Substantia nigra (tissue), 51 donors: ENCODE measurements at places on chromosomes 12 and 14.

- DNase-seq, result no peak
Observed at GRCh38 chr12:91417650-91418049, 235.0 kb upstream of the DCN start.

GRCh38 chr12:69055280-69055679 lies 122.3 kb upstream of the CPM start:
- DNase-seq, result no peak

GRCh38 chr12:68180792-68181744 lies 21.5 kb upstream of the IFNG start:
- DNase-seq, result no peak

GRCh38 chr14:96514694-96515093 lies 12.5 kb downstream of the PAPOLA start:
- DNase-seq, result no peak

- no peak for DNase-seq
Observed at GRCh38 chr12:97513950-97514349, 51.3 kb downstream of the RMST start.

DNA sequence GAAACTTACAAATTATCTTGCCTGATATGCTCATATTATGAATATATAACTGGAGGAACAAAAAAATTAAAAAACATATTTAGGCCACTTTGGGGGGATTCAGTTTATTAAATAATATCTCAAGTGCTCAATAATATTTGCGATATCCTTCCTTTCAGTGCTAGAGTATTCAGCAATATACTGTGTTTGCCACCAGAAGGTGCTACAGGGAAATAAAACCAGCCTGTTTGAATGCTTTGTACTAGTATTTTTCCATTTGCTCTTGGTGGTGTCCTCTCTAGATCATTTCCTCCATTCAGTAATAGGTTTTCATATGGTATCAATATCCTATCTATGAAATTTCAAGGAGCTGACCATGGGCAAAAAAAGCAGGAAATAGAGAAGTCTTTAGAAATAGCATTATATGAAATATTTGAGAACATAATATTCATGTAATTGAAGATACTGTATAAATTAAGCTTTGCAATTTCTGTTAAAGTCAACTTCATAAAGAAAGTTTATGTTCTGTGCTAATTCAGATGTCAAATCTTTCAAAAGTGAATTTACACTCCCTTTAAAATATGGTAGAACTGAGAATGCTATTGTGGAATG lies 106.2 kb upstream of the NAV3 start:
- DNase-seq, result peak; percentile 0

- DNase-seq, result no peak
Observed at GRCh38 chr12:8996682-8997405, 7.5 kb downstream of the KLRG1 start.

DNA sequence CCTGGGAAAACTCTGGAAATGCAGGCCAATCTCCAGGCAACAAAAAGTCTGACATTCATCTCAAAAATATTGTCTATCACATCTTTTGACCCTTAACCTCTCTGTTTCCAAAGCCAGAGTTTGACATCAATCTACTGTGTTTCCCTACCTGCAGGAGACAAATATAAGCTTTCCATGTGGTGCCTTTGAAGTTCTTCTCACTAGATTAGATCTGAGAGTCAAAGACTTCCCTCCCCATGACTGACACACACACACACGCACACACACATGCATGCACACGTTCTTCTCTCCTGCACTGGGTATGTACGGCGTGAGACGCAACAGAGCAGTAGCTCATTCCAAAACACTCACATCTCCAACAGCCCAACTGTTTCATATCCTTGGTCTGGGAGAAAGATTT lies 8.1 kb upstream of the ITPR2 start:
- no peak for DNase-seq

- no peak for DNase-seq
Observed at GRCh38 chr12:12094481-12094880, 23.7 kb downstream of the BCL2L14 start.

DNA sequence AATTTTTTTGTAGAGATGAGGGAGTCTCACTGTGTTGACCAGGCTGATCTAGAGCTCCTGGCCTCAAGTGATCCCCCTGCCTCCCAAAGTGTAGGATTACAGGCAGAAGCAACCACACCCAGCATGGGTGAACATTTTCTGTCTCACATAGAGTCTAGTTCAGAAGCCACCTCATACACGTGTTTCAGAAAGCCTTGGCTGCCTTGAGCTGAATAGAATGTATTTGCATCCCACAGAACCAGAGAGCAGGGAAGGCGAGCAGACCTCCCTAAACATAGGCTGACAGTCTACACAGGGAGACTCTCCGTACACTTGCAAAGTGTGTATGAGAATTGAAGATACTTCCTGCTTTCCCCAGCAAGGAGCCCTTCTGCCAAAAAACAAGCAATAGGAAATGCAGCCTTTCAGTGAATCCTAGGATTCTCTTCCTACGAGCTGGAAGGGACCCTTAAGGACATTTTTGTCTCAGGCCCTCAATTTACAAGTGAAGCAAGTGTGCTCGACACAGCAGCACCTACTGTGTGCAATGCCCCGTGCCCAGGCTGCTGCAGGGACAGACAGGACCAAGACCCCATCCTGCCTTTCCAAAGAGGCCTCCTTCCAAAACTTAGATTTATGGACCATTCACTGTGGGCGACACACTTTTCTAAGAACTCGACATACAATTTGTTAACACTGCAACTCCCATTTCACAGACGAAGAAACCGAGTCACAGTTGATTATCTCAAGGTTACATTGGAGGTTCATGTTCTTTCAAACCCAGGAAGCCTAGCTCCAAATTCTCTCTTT lies 11.2 kb downstream of the NUAK1 start:
- no peak for DNase-seq

- no peak for DNase-seq
Observed at GRCh38 chr14:90641615-90642243, 174.5 kb downstream of the TTC7B start.

DNA sequence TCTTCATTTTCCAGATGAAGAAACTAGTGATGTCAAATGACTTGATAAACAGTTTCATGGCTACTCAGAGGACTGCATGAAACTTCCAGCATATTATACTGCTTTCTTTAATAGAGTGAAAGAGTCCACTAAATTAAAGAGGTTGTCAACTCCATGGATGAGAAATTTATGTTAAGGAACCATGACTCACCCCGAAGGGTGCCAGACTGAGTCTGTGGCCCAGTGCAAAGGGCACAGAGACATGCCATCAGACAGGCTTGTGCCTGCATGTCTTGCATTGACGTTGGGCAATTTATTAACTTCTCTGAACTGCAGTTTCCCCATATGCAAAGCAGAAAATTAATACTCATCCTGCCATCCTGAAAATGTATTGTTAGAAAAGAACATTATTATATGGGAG lies 382.4 kb downstream of the APAF1 start:
- DNase-seq, result no peak

DNA sequence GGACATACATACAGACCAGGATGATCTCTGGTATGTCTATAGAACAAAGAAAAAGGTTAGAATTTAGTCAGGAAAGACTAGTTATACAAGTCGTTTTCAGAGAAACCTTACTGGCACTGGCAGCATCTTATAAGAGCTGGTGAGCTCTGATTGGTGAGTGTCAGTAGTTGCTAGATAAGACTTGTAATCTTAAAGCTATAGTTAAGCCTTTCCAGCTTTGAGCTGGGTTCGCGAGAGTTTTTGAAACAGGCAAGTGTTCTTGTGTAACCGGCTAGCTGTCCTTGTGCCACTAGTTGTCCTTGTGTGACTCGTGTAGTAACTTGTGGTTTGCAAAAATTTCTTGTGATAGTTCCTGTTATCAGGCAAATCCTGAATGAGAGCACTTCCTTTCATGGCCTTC lies 740.9 kb downstream of the GALC start:
- no peak for DNase-seq

- DNase-seq, result no peak
Observed at GRCh38 chr12:130385193-130385592, 47.5 kb downstream of the PIWIL1 start.

DNA sequence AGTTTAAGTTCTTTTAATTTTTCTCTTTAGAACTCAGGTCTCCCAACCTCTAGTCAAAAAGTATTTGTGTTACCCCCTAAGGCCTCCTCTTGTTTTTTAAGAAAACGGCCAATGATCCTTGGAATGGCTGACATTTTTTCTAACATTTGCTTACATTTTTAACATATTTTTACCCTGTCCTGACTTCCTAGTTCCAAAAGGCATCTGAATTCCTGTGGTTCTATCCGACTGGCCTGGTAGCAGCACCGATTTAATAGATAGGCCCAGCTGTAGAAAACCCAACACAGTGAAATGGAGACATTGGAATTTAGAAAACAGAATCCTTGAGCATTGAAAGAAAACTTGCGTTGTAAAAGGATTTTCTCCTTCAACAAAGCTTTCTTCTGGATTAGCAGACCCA lies 134.7 kb upstream of the GSC start:
- DNase-seq, result no peak

DNA sequence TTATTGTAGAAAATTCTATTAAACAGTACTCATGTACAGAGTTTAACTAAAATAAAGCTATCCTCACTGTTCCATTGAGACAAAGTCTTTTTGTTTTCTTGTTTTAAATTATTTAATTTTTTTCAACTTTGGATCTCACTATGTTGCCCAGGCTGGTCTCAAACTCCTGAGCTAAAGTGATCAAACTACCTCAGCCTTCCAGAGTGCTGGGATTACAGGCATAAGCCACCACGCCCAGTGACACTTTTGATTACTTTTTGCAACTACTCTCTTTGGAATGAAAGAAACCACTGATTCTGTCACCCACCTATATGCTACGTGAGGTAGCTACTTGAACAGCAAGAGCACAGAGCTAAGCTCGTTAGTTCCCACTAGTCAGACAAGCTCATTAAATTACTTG lies 17.1 kb downstream of the ZFC3H1 start:
- no peak for DNase-seq

DNA sequence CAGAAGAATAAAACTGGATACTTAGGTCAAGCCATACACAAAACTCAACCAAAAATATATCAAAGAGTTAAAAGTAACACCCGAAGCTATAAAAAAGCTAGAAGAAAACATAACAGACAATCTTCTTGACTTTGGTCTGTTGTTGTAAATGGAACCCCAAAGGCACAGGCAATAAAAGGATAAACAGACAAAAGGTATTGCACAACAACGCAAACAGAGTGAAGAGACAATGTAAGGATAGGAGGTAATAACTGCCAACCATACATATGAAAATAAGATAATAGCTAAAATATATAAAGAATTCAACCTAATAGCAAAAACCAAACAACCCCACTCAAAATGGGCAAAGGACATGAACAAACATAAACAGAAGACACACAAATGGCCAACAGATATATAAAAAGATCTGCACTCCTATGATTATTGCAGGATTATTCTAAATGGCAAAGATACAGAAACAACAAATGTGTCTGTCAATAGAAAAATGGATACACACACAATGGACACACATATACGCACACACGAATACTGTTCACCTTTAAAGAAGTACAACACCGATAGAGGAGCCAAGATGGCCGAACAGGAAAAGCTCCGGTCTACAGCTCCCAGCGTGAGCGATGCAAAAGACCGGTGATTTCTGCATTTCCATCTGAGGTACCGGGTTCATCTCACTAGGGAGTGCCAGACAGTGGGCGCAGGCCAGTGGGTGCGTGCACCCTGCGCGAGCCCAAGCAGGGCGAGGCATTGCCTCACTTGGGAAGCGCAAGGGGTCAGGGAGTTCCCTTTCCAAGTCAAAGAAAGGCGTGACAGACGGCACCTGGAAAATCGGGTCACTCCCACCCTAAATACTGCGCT lies 1137.1 kb downstream of the FSCB start:
- no peak for DNase-seq

DNA sequence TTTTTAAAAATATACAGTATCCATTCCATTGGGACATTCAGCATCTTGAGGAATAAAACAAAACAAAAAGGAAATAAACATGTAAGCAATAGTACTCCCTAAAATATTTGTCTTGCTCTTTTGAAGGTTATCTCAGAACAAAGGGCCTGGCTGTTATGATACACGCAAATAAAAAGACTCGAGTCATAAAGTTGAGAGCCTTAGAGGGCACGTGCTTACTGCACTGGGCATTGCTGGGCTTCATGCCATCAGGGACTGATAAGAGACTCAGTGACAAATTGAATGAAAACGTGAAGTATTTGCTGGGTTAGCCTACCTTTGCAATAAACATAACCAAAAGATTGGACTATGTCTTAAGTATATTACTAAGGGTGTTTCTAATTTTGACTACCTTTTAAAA lies 118.9 kb downstream of the SLC35F4 start:
- DNase-seq, result no peak

- DNase-seq, result peak; percentile 34
Observed at GRCh38 chr12:111406474-111407376, 1.0 kb downstream of the SH2B3 start.

GRCh38 chr14:77872152-77872551 lies 72.2 kb downstream of the ADCK1 start:
- DNase-seq, result no peak

GRCh38 chr12:12979731-12980259 lies 20.3 kb downstream of the HEBP1 start:
- DNase-seq, result no peak
